ENCODE measurements at places on chromosomes 16 and 17. TPM values are rescaled to one million over a fixed set of nuclear protein-coding genes. Genes with fewer than 3 reads are reported as not detected.
A peak's percentile ranks its signal among the peaks of the same experiment; 100 is the strongest.

DNA sequence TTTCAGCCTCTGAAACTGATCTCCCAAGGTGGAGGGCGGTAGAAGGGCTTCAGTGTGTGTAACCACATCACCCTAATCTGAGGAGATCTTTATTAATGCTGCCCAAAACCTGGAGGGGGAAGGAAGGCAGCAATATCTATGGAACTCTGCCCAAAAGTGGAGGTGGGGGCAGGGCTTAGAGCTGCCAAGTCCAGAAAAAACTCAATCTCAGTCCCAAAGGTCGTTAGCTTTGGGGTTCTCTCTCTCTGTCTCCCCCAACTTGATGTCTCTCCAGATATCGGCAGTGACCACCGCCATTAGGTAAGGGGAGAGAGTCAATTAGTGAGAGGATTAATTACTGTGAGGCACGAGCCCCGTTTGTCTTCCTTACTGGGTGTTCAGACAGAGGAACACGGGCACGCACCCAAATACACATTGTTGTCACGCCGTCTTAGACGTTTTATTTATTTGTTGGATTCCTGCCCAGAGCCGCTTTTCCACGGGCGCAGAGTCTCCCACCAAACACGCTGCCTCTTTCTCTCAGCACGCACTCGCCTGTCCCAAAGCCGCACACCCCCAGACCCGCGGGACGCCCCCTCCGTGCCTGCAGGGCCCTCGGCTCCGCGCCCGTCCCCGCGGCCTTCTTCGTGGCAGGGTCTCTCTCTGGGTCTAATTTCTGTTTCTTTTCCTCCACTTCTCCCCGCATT, 5.4 kb upstream of the LHX1 start:
- ATAC-seq, result no peak

DNA sequence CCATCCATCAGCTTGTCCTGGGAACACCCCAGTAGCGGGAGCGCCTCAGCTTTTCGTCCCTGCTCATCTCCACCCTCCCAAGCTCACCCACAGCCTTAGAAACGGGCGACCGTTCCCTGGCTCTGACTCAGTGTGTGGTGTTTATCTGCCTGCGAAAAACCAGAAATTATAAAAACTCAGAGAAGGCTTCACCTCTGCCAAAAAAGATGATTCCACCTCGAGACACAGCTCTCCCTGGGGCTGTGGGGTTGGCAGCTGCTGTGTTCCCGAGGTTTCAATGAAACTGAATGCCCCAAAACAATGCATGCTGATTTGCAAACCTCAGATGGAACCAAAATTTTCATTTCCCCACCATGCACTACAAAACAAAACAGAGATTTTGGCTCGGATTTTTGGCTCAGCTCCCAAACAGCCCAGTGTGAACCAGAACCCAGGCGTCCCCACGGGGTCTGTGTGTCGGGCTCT, 62.4 kb upstream of the MED9 start:
- peak; percentile 7 for ATAC-seq

GRCh38 chr17:62625870-62626200, 1.6 kb upstream of the MRC2 start:
- ATAC-seq, result no peak

DNA sequence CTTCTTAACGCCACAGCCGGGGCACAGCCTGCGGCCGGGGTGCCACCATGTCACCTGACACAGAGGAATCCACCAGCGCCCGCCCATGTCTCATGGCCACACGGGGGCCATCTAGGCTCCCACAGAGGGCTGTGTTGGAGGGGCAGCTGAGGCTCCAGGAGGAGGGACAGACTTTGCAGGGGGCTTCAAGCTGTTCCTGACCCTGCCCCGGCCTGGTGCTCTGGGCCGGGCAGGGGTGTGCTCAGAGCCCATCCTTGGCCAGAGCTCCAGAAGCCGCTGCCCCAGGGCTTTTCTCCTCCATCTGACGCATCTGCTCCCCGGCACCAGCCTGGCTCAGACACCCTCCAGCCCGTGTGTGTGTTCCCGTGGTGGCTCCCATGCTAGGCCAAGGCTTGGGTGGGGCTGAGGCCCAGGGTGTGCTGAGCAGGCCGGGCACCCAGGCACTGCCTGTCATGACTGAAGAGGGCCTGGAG, 7.8 kb upstream of the SLC38A10 start:
- ATAC-seq, result peak; percentile 22

DNA sequence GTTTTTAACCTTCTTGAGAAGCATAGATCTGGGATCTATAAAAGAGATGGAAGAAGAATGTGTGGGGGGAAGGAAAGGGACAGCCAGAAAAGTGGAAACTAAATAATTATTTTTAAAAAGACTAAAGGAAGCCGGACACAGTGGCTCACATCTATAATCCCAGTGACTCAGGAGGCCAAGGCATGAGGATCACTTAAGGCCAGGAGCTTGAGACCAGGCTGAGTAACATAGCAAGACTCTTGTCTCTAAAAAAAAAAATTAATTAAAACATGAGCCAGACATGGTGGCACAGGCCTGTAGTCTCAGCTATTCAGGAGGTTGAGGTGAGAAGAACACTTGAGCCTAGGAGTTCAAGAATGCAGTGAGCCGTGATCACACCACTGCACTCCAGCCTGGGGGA, 335.1 kb downstream of the GRIN2A start:
- no peak for ATAC-seq

DNA sequence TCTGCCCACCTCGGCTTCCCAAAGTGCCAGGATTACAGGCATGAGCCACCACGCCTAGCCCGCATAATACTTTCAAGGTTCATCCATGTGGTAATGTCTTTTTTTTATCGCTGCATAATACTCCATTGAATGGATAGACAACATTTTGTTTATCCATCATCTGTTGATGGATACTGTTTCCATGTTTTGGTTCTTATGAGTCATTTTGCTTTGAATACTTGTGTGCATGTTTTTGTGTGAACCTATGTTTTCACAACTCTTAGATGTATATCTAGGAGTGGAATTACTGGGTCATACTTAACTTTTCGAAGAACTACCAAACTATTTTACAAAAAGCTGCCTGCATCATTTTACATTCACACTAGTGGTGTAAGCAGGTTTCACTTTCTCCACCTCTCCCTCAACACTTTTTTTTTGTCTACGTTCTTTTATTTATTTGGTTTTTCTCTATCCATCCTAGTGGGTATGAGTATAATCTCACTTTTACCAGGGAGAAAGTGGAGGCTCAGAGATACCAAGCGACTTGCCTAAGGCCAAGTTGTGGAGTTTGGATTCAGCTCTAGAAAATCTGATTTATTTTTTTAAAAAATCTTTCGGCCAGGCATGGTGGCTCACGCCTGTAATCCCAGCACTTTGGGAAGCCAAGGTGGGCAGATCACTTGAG, 151.2 kb downstream of the CMIP start:
- ATAC-seq, result no peak

- peak; percentile 61 for ATAC-seq
These were observed 98.5 kb downstream of the ZNF778 start for GRCh38 chr16:89315791-89316581.

DNA sequence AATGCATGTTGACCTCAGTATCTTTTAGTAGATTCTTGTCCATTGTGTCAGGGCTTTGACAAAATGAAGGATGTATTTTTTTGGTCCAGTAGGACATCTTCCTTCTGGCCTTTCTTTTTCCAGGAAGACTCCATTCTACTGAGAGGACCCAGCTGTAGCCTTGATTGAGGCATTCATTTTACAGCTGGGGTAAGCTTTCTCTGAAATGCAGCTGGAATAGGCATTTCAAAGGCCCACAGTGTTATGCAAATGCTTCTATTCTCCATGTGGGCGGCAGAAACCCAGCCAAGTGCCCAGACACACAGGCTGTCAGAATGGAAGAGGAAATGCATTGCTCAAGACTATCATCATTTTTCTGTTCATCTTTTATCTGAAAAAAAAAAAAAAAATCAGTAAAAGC, 629.0 kb upstream of the CDH8 start:
- ATAC-seq, result no peak

DNA sequence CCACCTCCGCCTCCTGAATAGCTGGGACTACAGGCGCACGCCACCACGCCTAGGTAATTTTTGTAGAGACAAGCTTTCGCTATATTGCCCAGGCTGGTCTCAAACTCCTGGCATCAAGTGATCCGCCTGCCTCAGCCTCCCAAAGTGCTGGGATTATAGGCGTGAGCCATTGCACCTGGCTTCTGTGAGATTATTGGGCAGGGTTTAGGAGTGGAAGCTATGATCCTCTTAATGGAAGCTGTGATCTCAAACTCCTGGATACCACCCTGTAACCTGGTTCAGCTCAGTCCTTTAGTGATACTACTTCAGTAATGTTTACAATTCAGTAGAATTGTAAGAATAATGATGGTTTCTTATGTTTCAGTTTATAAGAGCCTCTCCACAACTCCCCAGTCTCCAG, 14.1 kb downstream of the NFE2L1 start:
- ATAC-seq, result no peak

- ATAC-seq, result no peak
These were observed 24.0 kb downstream of the USP31 start for GRCh38 chr16:23125277-23125676.

DNA sequence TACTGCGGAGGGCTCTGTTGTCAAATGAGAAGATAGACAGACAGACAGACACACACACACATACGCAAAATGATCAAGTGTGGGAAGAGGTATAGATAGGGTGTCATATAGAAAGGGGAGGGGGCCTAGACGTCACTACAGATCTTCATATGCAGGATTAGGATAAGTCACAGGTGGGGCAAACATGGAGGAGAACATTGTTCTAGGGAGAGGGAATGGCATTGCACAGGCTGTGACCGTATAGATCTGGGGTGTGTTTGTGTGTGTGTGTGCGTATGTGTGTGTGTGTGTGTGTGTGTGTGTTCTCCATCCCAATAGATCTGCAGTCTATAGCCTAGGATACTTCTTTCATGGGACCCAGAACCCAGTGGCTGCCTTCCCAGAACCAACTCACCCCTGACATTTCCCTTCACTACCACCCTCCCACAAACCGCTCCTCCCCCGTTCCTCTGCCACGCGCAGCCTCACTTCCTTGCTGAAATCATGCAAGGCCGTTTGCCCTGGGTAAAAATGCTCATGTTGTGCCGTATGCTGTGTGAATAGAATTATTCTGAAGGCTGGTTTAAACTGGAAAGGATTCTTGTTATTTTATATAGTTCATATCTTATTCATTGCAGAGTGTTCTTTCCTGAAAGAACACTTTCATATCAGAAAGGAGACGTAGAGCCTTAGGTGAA, 50.5 kb upstream of the CCL1 start:
- no peak for ATAC-seq

DNA sequence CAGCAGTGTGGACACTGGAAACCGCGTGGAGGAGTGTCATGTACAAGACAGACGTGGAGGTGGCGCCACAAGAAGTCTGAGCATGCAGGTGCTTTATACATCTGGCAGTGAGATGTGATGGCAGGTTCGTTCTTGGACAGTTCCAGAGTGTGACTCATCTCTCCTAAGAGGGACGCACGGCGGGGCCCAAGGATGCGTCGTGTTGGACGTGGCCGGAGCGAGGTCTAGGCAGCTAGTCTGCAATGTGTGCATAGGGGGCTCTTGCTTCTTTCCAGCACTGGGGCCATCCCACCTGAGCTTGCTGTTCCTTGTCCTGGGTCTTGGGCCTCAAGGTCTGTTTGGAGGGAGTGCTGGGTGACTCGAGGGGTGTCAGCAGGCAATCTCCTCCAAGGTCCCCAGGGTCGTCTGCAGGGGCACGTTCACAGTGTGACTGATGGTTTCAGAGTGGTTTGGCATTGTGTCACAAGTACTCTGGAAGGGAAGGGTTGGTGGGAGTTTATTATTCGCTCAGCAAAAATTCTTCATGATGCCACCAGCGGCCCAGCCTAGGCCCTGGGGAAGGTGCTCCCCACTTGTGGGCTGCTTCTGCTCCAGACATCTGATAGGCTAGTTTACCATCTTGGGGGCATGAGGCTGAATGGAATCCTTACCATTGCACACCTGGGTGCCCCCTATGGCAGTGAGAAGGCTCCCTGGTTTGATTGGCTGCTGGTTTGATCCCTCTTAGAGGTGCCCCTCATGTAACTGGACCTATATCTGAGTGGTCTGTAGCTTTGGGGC, 22.1 kb downstream of the SPACA3 start:
- ATAC-seq, result no peak

- ATAC-seq, result no peak
These were observed 66.0 kb upstream of the CDH5 start for GRCh38 chr16:66300501-66300900.

DNA sequence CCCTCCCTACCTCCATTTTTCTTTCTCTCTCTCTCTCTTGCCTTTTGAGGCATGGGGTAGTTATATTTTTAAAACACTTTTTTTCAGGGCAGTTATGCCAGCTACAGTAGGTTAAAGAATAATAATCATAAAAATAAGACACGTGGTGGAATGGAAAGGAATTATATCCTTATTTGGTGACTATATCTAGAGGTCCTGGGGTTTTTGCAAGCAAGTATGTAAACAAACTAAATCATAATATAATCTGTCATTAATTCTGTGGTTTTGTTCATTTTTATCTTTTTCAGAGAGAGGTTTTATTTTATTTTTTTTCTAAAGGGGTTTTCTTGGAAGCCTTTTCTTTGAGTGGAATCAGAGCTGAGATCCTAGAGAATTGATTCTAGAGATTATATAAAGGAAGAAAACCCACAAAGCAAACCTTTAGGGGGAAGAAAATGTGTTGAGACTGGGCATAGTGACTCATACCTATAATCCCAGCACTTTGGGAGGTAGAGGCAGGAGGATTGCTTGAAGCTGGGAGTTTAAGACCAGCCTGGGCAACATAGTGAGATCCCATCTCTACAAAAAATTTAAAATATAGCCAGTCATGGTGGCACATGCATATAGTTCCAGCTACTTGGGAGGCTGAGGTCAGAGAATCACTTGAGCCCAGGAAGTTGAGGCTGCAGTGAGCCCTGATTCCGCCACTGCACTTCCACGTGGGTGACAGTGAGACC, 53.2 kb downstream of the NQO1 start:
- ATAC-seq, result no peak

- no peak for ATAC-seq
These were observed 7.9 kb upstream of the BAIAP2 start for GRCh38 chr17:81027038-81027437.

- ATAC-seq, result no peak
These were observed 5.9 kb upstream of the METTL16 start for GRCh38 chr17:2517539-2517938.

DNA sequence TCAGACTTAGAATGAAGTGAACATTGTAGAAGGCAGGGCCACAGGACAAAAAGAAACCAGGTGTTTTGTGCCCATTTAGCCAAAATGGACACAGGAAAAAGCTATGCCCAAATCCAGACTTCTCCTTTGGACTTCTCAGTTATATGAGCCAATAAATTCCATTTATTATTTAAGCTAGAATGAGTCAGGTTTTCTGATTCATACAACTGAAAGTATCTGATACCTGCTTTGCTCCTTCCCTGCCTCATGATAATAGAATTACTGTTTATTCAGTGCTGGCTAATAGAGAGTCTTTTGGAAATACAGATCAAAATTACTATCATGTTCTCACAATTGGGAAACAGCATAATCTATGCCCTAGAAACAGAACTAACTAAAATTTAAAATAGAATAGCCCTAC, 8.7 kb upstream of the CPD start:
- peak; percentile 32 for ATAC-seq

GRCh38 chr16:79069633-79070032, 530.9 kb downstream of the MAF start:
- no peak for ATAC-seq

- no peak for ATAC-seq
These were observed 20.6 kb downstream of the CYB5B start for GRCh38 chr16:69444873-69445517.

AGRP gene
- total RNA-seq, result not detected

SLC12A3 gene
- not detected for total RNA-seq

CD79B gene
- 1.9 TPM for total RNA-seq

NCOR1 gene
- total RNA-seq, result 71.0 TPM

CX3CL1 gene
- total RNA-seq, result 3.7 TPM

USP43 gene
- 8.8 TPM for total RNA-seq

TPSB2 gene
- 4.5 TPM for total RNA-seq

MMP15 gene
- 4.6 TPM for total RNA-seq

KRTAP3-1 gene
- total RNA-seq, result not detected

RNF43 gene
- total RNA-seq, result 7.4 TPM

BMERB1 gene
- total RNA-seq, result 3.6 TPM

Data from esophagus mucosa (tissue), 1 donor.